Inflammatory macrophage (primary cell): ENCODE measurements at places on chromosomes 2 and 18.
A peak's percentile ranks its signal among the peaks of the same experiment; 100 is the strongest.

- DNase-seq = peak; percentile 74
Observed at GRCh38 chr2:173898178-173898668, 67.0 kb downstream of the SP3 start.

- DNase-seq = no peak
Observed at GRCh38 chr18:78622907-78623541, 356.6 kb upstream of the SALL3 start.

- DNase-seq = no peak
Observed at GRCh38 chr2:64796926-64797325, 143.2 kb upstream of the SERTAD2 start.

- peak; percentile 61 for DNase-seq
Observed at GRCh38 chr2:44392338-44392943, 30.7 kb downstream of the CAMKMT start.

- DNase-seq = no peak
Observed at GRCh38 chr2:104043864-104044263, 810.1 kb upstream of the POU3F3 start.

DNA sequence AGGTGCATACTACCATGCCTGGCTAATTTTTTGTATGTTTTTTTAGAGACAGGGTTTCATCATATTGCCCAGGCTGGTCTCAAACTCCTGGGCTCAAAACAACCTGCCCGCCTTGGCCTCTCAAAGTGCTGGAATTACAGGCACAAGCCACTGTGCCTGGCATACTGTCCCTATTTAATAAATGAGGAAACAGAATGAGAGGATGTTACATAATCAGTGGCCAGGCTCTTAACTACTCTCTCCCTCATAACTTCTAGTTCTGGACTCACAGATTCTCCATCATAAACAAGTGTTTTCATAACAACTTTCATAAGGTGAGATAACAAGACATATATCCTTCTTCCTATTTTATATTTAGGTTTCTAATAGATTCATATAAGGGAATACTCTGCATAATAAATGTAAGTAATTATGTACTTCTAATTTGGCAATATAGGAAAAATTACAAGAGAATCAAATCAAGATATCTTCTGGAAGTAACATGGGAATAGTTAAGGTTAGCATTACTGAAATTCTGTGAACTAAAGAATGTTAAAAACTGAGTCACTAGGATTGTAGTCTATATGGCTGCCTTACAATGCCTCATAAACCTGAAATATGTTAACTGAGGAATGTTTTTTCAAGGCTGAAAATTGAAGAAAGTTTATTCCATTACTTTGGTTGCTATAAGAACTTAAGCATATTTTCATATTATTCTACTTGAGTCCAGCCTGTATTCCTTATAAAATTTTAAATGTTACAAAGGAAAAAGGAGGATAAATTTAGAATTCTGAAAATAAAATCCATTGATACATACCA, 71.3 kb downstream of the SLC25A12 start:
- peak; percentile 14 for DNase-seq

DNA sequence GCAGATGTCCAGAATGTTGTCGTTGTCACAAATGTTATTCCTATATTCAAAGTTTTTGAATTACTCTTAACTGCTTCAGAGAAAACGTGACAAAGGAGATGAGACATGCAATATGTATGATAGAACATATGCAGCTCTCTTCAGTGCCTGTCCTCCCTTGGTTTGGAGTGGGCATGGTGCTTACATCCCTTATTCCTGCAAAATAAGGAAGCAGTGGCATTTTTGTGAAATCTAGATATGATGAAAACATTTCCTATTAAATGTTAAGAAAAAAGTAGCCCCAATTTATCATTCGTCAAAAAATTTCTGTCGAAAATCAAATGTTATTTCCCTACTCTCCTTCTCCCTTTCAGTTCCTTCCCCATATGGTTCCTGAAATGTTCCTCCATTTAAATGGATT, 457.5 kb upstream of the FANCL start:
- DNase-seq = peak; percentile 80

DNA sequence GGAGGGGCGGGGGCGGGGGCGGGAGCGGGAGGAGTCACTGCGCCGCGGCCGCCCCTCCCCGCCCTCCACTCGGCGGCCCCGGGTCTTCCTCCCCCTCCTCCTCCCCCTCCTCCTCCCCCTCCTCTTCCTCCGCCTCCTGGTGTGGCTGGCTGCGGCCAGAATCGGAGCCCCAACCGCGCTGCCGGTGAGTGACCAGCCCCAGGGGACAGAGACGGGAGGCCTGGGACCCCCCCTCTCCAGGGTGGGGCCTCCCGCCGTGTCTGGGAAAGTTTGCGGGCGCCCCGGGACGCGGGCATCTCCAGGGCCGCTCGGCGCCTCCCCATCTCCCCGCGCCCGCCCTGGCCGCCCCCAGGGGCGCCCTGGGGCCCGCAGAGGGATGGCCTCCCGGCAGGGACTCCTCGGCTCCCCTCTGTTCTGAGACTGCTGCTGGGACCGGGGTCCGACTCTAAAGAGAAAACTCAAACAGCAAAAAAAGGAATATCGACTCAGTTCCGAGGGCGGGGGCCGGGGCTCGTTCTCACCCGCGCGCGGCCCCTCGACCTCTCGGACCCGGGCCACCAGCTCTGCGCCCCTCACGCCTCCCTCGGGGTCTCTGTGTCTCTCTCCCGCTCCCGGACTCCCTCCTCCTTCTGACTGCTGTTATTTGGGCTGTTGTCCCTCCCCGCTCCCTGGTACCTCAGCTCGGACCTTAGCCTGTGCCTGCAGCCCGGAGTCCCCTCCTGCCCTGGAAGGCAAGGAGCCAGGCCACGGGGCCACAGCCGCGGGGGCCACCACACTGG, at the start of gene STON1:
Gene STON1, plus strand, starts transcription at position 122 of the 779 bp plus-strand sequence. CDS start 50,480 bp downstream, outside the sequence.
- no peak for DNase-seq

DNA sequence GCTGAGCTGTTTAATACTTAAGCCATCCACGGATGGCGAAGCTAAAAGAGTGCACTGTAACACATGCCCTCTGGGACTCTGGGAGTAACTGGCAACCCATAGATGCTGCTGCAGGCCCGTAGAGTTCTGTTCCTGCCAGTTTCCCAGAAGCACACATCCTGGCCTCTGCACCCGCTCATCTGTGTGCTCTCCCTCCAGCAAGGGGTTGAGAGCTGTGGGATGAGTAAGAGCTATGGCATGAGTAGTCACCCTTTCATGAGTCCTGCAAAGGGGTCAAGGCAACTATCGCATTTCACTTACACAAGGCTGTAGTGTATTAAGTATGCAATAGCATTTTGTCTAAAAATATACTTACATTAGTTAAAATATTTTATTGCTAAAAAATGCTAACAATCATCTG, 1341.8 kb upstream of the NXPH2 start:
- DNase-seq = no peak

GRCh38 chr2:40716879-40717278, 265.0 kb upstream of the SLC8A1 start:
- no peak for DNase-seq

DNA sequence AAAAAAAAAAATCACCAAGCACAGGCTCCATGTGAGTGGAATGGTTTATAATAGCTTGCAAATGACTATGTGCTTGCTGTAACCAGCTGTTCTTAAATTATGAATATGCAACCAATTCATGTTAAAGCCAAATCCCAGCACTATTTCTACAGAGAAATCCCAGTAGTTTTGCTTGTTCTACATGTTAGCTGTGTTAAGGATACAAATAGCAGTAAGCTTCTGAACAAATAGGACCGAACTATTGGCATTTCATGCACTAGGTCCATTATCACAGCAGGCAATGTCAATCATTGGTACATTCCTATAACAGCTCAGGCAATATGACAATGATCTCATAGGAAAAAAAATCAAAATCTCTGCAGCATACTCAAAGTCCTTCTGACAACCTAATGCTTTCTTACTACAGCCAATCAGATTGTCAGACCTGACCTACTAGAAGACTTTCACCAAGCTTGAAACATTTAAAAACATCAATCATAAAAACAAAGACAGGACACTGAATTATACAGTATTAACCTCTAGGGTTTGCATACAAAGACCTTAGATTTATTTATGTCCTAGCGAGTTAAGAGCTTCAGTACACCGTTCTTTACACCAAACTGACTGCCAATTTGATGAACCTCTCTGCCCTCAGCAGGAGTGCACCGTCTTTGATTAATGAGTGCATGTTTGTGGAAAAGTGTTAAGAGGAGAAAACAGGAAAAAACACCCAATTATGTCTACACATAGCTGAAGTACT, 6.4 kb downstream of the BAZ2B start:
- no peak for DNase-seq

- DNase-seq = no peak
Observed at GRCh38 chr2:54755641-54756326, 32.3 kb downstream of the EML6 start.

GRCh38 chr2:137846993-137847392, 117.3 kb upstream of the HNMT start:
- no peak for DNase-seq

GRCh38 chr18:59516356-59517155, 157.5 kb upstream of the LMAN1 start:
- DNase-seq = no peak

DNA sequence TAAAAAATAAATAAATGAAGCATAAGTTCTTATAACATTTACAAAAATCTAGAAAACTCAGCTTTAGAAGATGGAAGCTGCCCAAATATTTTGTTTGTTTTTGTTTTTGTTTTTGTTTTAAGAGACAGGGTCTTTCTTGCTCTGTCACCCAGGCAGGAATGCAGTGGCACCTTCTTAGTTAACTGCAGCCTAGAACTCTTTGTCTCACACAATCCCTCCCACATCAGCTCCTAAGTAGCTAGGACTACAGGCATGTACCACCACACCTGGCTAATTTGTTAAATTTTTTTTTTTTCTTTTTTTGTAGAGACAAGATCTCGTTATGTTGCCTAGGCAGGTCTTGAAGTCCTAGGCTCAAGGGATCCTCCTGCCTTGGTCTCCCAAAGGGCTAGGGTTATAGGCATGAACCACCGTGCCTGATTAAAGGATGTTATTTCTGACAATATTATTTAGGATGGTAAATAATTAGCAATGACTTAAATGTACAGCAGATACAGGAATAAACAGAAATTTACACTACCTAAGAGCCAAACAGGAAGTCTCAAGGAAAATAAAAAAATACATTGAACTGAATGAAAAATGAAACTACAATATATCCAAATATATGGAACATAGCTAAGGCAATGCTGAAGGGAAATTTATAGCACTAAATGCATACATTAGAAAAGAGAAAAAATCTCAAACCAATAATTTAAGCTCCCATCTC, 17.2 kb downstream of the SESTD1 start:
- no peak for DNase-seq

DNA sequence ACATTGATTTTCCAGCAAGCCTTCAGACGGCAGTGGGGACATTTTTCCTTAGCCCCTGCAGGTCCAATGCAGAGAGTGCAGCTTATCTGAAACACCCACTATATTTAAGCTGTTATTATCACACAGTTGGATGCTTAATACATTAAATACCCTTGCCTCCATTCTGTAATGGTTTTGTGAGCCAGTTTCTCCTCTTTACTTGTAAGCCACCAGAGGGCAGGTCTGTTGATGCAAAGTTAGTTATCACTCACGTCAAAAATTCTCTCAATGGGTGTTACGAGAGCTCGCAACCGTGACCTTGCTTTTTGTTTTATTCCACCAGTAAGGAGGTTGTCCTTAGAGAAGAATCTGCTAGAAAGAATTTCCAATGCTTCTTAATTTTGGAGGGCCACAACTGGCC, 189.8 kb downstream of the INSIG2 start:
- no peak for DNase-seq

DNA sequence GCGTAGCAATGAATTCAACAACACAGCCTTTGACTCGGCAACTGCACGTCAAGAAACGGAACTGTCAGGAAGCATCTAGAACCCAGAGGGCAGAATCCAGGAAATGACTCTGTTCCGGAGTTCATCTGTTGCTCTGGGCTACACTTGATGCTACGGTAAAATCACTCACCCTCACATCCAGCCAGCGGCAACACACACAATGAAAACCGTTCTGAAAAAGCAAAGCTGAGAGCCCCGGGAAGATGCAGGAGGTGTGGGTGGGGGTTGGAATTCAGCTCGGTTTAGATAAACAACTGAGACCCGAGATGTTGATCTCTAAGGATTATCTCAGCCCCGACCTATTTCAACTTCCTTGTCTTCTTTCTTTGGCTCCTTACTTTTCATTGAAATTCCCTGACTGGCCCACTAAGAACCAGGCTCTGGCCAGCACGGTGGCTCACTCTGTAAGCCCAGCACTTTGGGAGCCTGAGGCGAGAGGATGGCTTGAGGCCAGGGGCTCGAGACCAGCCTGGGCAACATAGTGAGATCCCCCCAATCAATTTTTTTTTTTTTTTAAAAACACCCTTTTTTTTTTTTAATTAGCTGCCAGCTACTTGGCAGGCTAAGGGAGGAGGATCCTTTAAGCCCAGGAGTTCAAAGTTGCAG, 13.3 kb upstream of the RAB17 start:
- peak; percentile 53 for DNase-seq

- no peak for DNase-seq
Observed at GRCh38 chr2:101094351-101094750, 56.8 kb downstream of the TBC1D8 start.

- DNase-seq = no peak
Observed at GRCh38 chr18:54675076-54675475, 84.0 kb downstream of the DYNAP start.

- DNase-seq = no peak
Observed at GRCh38 chr2:166942377-166942776, 54.1 kb downstream of the XIRP2 start.

DNA sequence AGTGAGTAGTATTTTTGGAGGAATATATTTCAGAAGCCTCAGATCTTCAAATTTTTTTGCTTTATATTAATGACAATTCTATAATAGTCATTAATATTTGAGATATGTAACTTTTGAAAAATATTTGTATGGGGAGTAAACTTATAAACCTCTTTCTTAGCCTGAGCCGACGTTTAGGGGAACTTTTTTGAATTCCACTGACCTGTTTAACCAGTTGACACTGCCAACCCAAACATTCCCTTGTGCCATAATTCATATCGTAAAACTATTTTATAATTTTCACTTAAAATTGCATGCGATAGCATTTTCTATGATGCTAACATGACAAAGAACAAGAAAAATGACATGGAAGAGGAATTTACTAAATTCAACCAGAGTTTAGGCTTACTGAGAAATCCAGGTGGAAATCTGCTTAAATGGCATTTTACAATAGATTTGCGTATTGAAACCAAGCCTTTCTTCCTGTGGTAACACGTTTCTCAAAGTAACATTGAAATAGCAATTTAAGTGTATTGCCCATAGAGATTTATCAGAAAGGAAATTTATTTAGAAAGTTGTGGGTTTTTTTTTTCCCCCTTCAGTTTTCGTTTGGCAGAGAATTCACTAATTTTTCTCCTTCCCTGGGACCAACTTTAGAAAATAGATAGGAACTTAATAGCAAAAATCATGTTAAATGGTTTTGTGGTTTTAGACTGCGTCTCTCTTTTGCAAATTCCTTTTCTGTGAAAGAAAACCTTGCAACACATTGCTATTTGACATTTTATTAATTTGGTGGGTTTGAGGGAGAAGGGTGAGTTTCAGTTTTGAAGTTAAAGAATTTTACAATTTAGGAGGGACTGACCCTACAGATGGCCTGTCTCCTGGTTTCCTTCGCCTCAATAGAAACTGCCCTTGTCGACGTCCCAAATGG, 77.4 kb downstream of the TANC1 start:
- DNase-seq = no peak
